ENCODE measurements at places on chromosomes 3 and 15.

DNA sequence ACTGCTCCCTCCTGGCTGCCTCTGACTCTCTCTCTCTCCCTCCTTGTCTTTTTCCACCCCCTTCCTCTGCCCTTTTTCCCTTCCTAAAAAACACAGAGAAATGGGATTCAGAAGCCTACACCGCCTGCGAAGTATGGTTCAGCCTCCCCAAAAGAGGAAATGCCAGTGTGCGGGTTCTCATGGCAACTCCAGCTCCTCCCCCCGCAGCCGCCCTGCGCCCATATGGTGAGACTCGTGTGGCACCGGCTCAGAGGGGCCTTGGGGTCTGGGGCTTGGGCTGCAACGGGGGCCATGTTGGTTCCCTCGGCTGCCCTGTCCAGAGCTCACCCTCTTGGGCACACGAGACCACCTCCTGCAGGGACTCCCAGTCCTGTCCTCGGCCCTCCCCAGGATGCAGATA lies 23.6 kb upstream of the LINGO1 start:
- no peak for DNase-seq

DNA sequence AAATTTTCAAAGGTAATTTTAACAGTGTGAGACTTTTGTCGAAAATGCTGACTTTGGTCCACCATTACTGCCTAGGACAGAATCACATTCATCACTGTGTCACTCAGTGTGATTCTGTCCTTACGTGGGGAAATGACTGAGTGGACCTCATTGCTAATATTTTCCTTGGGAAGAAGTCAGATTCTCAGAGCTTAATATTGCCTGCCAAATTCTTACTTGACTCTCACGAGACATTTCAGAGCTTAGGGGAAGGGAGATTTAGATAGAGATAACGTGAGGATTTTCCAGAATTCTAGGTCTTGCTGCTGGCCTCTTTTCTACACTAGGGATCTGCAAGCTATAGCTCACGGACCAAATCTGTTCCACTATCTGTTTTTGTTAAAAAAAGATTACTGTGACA lies 270.4 kb downstream of the SUCLG2 start:
- no peak for DNase-seq

GRCh38 chr15:97761110-97761509 lies 199.4 kb upstream of the ARRDC4 start:
- DNase-seq: no peak

DNA sequence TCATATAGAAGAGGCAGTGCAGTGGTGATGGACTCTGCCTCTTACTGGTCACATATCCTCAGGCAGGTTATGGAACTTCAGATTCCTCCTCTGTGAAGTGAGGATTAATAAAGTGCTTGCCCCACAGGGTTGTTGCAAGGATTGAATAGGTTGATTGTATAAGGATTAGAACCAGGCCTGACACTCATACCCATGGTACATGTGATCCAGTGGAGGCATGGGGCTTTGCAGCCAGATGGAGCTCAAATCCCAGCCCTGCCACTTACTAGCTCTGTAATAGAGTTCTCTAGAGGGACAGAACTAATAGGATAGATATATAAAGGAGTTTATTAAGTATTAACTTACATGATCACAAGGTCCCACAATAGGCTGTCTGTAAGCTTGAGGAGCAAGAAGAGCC lies 184.6 kb upstream of the EIF1B start:
- DNase-seq: no peak

GRCh38 chr15:95295363-95295762 lies 1035.1 kb upstream of the NR2F2 start:
- DNase-seq: no peak

GRCh38 chr15:31235311-31236183 lies 91.1 kb upstream of the KLF13 start:
- DNase-seq: peak; percentile 56

GRCh38 chr3:114442246-114442645 lies 148.4 kb downstream of the TIGIT start:
- peak; percentile 30 for DNase-seq

Data from urothelium cell line (cell line).